ENCODE measurements at places on chromosomes 4 and X. TPM values are rescaled to one million over a fixed set of nuclear protein-coding genes. Genes with fewer than 3 reads are reported as not detected.

GRCh38 chr4:128384091-128384520 is 96.5 kb upstream of the PGRMC2 start:
- no peak for DNase-seq

- DNase-seq, result no peak
Measured at GRCh38 chr4:55004831-55005230, 120.6 kb downstream of the KDR start.

DNA sequence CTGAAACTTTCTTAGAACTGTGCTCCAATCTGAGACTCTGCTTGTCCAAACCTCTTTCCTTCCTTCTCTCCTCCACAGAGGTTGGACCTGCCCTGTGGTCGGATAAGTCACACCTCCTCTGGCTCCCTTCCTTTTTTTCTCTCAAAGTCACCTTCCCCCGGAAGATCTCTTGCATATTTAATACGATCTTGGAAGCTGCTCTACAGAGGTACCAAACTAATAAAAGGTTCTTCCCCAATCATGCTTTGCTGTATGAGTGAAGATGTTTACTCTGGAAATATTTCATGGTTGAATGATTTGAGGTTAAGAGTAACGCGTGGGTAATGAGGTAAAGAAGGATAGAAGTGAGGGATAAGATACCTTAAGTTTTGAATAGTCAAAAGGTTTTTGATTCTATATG is 166.0 kb downstream of the ATG4A start:
- DNase-seq, result no peak

DNA sequence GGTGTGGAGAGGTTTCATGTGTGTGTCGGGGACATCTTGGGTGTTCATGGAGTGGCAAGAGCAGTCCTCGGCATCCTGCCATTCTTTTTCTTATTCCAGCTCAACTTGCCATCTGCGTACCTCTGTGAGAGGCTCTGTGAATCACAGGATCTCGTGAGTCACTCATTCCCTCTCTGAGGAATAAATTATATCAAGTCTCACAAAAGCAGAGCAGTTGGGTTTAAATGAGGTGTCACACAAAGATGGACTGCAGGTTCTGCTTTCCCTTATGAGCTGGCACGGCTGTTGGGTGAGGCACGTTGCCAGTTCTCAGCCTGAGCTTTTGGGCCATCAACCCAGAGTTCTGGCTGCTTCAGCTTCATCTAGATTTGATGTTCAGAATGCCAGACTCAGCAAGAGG is 6.8 kb upstream of the OCIAD2 start:
- no peak for DNase-seq

GRCh38 chr4:24470666-24471485 is 113.5 kb downstream of the DHX15 start:
- DNase-seq, result no peak

DNA sequence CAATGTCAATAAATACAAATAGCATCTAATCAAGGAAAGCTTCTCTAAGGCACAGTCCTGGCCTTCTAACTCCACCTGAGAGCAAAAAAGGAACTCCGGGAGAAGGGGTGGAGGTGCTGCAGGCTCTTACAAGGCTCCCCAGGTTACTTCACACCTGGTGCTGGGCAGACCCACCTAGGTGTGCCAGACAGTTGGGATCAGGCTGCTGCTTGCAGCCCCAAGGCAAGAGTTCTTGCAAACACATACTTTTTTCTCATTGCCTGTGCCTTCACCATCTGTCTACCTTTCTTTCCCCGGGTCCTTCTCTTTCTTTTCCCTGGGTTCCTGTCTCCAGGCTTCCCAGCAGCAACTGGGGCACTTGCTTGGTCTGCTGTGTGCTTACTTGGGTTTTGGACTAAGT is 81.4 kb upstream of the STIM2 start:
- DNase-seq, result no peak

DNA sequence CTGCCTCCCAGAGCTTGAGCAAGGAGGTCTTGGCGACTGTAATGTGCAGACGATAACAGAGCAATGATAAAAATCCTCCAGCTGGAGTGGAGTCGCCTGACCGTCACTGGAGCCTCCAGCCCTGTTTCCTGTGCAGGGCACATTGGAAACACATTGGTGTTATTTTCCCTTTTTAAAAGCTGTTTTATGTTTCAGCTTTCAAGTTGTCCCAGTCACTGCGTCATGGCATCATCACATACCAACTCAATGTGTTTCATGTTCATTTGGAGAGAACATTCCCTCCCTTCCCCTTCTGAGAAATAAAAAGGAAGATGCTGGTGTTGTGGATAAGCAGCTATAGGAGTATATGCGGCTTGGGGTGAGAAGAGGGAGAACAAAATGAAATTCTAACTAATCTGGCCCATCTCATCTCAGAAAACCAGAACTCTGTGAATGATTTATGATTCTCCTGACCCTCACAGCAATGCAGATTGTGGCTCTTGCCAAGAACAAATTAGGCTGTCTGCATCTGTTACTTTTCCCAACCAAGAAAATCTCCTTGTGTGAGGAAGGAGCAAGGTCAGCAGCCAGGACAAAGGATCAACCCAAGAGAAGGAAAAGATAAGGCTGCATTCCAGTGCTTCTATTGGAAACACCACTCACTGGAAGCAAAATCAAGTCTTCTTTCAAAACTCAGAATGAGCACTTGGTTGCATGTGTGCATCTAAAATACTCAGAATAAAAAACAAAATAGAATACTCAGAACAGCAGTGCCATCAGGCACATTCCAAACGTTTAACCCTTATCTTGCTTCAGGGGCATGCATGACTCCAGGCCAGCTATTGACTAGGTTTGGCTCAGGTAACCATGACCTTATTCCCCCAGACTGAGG is 134.4 kb downstream of the RASL11B start:
- DNase-seq, result no peak

DNA sequence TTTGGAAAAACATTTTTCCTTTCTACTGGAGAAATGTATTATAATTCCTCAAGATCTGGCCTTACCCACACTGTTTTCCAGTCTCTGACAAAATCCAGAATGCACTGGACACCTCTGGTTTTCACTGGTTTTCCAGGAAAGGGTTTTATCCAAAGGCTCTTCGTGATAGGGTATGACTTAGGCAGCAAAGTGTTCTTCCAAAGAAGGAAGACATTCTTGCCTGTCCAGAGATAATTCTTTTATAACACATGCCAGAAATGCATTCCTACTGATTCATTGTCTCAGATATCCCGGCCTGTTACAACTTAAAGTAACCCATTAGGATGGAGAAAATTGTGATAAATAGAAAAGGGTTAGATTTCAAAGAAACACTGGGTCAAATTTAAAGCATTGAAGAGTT is 2343.1 kb downstream of the PCDH7 start:
- DNase-seq, result no peak

DNA sequence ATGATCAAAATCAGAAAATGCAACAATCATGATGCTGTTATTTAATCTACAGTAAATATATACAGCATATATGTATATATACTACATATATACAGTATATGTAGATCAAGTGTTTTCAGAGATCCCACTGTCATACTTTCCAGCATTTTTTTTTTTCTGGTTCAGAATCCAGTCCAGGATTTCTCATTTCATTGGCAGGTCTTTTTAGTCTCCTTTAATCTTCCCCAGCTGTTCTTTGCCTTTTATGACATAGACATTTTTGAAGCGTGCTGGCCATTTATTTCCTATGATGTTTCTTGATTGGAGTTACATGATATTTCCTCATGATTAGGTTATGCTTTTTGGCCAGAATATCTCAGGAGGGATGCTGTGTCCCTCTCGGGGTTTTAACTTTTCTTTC is 92.0 kb upstream of the TLR2 start:
- no peak for DNase-seq

GRCh38 chr4:3363411-3364141 is 70.8 kb downstream of the RGS12 start:
- DNase-seq, result no peak

DNA sequence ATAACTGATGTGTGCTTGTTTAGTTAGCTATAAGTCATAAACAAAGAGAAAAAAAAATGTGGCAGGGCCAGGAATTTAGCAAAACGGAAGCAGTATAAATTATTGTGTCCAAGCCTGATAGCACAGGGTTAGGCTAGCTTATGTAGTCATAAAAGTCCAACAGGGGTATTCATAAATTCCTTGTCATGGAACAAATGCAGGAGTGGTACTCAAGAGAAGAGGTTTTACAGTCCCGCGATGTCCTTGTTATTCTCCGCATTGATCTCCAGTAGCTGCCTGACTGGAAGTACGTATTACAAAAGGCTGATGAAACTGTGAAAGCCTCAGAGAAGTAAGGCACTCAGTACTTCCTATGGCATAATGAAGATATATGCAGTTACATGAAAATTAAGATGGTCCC is 336.9 kb upstream of the TRAM1L1 start:
- DNase-seq, result no peak

GRCh38 chr4:20317424-20317985 is 65.8 kb downstream of the SLIT2 start:
- DNase-seq, result no peak

DNA sequence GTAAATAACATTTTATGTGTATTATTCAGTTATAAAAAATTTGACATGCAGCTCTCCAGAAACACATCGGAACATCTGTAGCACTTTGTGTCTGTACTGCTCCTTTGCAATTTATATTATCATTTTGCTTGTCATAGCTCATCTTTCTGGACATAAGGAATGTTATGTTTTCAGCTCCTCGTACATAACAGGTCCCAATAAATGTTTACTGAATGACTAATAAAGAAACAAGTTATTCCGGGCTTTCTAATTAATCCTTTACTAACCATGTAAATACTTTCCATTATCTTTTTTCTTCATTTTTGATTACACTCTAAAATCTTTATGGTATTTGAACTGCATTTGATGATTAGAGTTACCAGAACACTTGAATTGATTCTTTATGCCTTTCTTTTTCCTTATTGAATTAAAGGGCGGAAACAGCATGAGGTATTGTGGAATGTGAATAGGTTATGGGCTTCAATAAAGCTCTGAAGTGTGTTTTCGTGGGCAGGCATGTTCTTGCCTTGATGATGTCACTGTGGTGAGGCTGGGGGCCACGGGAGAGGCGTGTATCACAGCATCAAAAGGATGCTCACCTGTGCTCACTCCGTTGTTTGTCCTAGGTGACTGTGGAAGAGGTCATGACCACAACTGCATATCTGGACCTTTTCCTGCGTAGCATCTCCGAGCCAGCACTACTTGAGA is 131.6 kb downstream of the GATB start:
- no peak for DNase-seq

- DNase-seq, result no peak
Measured at GRCh38 chrX:15617111-15617510, 16.4 kb upstream of the ACE2 start.

- DNase-seq, result no peak
Measured at GRCh38 chr4:20603671-20604313, 96.5 kb upstream of the PACRGL start.

GRCh38 chr4:6779667-6780565 is 2.6 kb upstream of the KIAA0232 start:
- no peak for DNase-seq

DNA sequence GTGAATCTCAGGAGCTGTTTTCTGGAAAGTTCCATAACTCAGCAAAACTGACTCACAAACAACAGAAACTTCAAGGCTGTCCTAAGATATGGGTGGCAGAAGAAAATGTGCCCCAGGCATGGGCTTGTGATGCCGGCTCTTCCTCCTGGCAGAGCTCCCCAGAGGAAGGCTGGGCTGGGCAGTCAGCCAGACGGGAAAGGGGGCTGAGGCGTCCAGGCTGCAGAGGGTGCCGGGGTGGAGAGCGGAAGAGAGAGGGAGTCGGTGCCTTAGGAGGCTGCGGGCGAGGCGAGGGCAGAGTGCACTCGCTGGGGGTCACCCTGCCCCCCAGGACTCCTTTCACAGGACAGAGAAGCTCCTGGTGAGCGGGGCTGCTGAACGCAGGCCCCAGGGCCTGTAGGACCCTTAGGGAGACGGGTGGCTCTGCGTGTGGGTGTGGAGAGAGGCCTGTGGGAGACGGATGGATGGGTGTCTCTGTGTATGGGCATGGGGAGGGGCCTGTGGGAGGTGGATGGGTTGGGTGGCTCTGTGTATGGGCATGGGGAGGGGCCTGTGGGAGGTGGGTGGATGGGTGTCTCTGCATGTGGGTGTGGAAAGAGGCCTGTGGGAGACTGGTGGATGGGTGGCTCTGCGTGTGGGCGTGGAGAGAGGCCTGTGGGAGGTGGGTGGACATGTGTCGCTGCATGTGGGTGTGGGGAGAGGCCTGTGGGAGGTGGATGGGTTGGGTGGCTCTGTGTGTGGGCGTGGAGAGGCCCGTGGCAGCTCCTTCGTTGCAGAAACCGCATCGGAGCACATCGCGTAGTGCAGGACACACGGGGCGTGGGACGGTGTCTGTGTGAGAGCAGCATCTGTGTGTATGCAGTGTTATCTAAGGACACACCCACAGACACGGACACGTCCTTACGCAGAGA is 15.9 kb downstream of the PCGF3 start:
- DNase-seq, result peak; percentile 59

- DNase-seq, result no peak
Measured at GRCh38 chr4:113375964-113376666, 326.7 kb downstream of the ANK2 start.

DNA sequence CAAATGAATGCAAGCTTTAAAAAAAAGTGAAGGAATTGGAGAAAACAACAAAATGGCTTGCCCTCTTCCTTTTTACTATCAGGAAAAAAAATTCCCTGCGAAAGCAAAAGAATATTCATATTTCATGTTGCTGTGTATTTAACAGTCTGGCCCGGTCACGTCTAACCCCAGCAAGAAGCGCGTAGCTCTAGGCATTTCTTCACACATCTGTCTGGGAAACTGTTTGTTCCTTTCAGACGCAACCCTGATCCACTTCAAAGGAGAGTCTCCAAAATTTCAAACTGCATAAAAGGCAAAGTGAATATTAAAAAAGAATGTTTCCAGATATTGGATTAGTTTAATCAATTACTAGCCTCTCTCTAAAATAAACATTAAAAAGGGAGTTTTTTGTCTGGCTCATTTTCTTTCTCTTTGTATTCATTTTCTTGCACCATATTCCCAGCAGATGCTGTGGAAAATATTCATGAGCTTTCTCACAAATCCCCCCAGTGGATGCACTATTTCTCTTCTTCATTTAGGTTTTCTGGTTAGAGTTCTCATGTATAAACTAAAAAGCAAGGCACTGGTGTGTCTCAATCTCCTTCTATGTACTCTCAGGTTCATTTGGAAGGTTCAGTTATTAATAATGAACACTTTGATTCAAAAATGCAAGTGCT is 145.3 kb downstream of the MID1 start:
- DNase-seq, result no peak

DNA sequence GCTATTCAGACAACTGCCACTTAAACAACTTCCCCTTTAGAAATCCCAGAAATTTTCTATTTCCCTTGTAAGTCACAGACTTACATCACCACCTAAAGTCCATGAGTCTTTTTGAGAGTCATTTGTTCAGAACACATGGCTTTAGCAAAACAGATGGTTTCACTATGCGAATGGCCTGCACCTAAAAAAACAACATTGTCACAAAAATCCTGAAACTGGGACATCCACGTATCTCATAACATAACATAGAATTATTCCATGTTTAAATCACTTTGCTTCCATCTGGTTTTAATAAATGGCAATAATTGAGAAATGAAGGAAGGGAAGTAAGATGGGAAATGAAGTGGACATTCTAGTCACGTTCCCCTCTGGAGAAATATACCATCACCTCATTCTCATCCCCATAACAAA is 155.3 kb upstream of the EDNRA start:
- DNase-seq, result no peak

Gene STS
- total RNA-seq, result 5.0 TPM

Gene PRDM5
- 7.4 TPM for total RNA-seq

Gene RNF128
- 0.22 TPM for total RNA-seq

Gene FRG2
- total RNA-seq, result not detected

Gene ATP8A1
- 14.6 TPM for total RNA-seq

Gene ADAM29
- total RNA-seq, result not detected

Gene GNRHR
- total RNA-seq, result not detected

Gene C4orf36
- 0.78 TPM for total RNA-seq

Gene PPP1R2C
- not detected for total RNA-seq

Measured in Right ventricle myocardium inferior (tissue), 1 donor.